ENCODE measurements at places on chromosomes 1 and 21.

GRCh38 chr21:30257773-30258172, 25.0 kb downstream of the KRTAP24-1 start:
- DNase-seq, result no peak

DNA sequence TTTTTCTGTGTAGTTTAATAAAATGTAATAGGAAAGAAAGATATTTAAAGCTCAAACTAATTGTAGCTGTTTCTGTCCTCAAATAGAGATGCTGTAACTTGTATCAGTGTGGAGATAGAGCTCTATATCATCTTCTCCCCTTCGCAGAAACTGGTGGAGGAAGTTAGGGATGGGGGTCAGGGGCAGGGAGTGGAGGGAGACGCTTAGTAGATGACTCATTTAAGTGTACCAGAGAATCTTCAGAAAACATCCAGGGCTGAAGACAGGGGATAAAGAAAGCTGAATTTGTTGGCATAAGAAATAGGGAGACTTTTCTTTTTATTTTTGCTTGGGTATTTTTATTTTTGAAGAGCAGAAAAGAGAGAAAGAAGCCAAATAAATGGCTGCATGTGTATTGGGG, 282.6 kb upstream of the DPYD start:
- no peak for DNase-seq

DNA sequence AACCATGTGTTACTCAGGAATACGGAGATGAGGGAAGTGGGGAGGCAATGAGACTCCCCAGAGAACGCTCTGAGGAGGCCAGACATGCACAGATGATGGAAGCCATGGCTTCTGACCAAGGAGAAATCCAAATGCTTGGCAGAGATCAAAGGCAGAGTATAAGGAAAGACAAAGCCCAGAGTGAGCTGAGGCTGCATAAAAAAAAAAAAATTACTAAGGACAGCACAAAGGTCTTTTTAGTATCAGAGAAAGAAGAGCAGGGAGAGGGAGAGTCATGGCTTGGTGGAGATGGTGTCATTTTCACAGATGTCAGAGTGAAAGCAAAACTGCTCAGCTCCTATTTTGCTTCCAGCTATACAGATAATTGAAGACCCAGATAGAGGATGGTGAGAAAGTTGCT, 8.1 kb upstream of the NCF2 start:
- no peak for DNase-seq

- DNase-seq, result no peak
Observed at GRCh38 chr21:39900491-39900890, 33.3 kb downstream of the PCP4 start.

DNA sequence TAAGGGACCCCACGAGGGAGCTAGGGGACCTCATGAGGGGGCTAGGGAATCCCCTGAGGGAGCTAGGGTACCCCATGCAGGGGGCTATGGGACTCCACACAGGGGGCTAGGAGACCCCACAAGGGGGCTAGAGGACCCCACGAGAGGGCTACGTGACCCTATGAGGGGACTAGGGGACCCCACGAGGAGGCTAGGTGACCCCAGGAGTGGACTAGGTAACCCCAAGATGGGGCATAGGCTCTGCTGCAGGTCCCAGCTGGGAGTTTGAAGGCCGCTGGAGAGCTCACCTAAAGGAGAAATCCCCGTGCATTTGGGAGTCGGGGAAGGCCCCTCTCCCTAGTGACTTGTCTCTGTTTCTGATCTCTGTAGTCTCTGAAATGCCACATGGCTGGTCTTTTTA, 50.0 kb upstream of the DMRTB1 start:
- DNase-seq, result no peak

GRCh38 chr1:42449256-42449655, 6.6 kb downstream of the ZMYND12 start:
- no peak for DNase-seq

DNA sequence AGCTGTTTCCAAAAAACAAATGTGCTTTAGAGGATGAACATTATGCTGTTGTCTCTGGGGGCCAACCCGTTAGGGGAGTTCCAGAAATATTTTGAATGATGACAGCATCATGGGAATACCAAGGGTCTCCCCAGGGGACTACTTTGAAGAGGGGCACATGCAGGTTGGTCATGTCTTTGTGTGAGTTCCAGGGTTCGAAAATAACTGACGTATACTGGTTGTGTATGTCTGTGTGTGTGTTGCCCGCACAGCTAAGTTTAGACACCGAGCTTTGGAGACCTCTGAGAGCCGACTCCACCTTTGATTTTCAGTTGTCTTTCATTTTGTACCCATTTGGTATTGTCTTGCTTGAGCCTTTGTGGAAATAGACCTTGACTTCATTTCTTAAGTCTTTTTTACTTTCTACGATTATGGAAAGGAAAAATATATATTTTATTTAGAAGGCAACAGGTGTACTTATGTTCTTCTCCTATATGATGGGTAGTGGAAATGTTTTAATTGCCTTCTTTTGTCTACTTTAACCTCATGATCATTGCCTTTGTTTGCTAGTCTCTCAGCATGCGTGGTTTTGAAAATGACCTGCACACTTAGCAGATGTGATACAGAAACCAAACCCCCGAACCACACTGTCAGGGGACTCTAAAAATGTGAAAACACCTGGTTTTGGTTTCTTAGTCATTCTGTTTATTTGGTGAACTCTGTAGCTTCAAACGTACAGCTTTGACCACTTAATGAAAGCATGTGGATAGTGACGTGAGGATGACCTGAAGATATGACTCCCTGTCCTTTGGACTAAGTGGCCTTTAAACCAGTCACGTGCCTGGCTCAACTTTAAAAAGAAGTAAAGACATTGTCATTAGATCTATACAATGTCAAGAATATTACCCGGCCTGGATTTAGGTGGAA, 56.5 kb downstream of the GALNT2 start:
- no peak for DNase-seq

DNA sequence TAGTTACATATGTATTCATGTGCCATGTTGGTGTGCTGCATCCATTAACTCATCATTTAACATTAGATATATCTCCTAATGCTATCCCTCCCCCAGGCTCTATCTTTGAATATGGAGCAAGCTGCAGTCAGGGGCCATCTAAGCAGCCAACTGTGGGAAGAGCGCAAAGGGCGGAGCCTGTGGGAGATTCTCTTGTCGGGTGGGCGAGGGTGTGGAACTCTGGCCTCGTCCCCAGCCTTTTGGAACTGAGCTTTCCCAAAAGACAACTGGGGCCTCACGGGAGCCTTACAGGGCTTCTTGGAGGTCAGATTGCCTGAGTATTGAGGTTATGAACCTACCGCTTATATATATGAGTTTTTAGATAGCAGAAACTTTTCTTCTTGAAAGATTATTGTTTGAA, 117.2 kb downstream of the HHAT start:
- no peak for DNase-seq

GRCh38 chr21:27764056-27764455, 797.2 kb upstream of the ADAMTS5 start:
- DNase-seq, result no peak
